Common myeloid progenitor, CD34-positive (primary cell): ENCODE measurements at places on chromosomes 16 and 17.

GRCh38 chr17:74287031-74287602 lies 13.1 kb downstream of the DNAI2 start:
- no peak for DNase-seq

GRCh38 chr17:4566785-4567184 lies 6.4 kb upstream of the GGT6 start:
- peak; percentile 38 for DNase-seq

DNA sequence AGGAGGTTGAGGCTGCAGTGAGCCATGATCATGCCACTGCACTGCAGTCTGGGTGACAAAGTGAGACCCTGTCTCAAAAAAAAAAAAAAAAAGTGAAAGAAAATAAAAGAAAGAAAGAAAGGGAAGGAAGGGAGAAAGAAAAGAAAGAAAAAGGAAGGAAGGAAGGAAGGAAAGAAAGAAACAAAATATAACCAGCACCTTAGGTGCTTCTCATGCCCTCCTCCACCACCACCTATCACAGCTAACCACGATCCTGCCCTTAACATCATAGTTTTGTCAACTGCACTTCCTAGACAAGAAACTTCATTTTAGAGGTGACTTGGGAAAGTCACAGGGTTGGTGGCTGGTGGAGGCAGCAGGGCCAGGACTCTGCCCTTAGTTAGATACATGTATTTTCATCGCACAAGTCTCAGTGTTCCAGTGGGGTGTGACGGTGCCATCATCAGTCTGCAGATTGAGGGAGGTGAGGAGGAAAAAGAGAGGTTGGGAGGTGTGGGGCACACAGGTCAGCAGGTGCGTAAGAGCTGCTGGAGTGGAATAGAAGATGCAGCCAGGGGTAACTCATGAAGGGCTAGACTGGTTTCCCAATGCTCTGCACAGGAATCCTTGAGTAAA lies 10.0 kb downstream of the SUPT4H1 start:
- no peak for DNase-seq

DNA sequence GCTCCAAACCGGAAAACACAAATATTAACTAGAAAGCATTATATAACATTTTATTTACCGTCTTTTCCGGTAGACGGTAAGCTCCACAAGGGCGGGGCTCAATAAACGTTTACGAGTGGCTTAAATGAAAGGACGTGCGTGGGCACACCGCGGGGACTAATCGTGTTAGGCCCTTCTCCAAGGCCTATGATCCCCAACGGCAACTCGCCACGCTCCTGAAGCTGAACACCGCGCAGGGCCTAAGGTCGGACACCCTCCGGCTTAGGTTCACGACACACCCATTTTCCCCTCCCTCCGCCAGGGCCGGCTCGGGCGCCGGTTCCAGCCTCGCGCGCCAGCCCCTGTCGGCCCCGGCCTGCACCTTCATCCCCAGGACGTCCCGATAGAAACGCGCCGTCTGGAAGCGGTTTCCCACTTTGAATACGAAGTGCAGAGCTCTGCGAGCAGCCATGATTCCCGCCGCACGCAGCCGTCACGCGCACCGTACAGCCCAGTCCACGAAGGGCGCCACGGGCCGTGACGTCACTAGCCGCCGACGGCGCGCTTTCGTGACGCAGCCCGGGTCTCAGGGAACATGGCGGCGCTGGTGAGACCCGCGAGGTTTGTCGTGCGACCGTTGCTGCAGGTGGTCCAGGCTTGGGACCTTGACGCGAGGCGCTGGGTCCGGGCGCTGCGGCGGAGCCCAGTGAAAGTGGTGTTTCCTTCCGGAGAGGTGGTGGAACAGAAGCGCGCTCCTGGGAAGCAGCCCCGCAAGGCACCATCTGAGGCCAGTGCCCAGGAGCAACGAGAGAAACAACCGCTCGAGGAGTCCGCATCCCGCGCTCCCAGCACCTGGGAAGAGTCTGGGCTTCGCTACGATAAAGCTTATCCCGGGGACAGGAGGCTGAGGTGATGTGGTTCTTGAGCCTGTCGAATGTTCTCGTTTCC lies at the start of the genes GLOD4 and MRM3:
GLOD4 (minus strand) TSS at position 476 of the 927 bp plus-strand sequence; CDS start at position 451, 25 bp downstream.
MRM3 (plus strand) TSS at position 549 of the 927 bp plus-strand sequence; CDS start at position 575, 26 bp downstream.
- DNase-seq: peak; percentile 91

DNA sequence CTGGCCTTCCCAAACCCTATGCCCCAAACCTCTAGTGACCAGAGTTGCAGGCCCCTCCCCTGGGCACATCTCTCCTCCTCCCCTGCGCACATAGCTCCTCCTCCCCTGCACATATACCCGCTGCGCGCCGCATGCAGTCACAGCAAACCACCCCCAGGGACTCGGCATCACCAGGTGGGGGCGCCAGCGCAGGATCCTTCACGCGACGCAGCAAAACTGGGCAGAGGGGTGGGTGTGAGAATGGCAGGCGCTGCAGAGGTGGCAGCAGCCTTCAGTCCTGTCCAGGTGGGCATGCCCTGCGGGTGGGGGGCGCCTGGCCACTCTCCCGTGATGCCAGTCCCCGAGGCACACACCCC lies 5.6 kb downstream of the CORO6 start:
- peak; percentile 94 for DNase-seq

DNA sequence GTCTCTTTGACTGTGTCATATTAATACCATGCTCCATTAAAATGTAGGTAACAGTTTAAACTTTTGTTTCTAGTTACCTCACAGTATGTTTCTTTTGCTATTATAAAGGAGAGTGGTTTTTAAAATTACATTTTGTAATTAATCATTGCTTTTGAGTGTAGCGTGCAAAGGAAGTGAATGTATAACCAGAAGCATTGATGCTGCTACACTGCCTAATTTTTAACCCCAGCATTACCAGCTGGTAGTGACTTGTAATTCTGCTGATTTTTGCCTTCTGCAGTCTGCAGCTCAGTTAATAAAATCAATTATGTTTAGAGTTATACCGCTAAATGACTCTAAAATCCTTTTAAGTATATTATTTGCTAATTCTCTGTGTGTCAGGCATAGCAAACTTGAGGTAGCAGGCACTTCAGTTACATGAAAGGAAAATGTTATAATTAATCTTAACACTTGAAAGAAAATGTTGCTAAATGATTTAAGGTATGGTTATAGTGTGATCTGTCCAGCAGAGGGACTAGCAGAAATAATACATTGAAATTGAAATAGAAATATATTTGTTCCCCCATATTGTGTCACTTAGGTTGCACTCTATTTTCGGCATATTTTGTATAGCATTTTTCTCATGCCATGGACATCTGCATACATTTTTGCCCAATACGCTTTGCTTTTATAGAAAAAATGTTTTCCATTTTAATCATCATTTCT lies 388.5 kb downstream of the CNTNAP4 start:
- no peak for DNase-seq

GRCh38 chr17:27283751-27284150 lies 10.2 kb upstream of the WSB1 start:
- no peak for DNase-seq

GRCh38 chr16:84332975-84333684 lies 35.2 kb upstream of the ATP2C2 start:
- no peak for DNase-seq

DNA sequence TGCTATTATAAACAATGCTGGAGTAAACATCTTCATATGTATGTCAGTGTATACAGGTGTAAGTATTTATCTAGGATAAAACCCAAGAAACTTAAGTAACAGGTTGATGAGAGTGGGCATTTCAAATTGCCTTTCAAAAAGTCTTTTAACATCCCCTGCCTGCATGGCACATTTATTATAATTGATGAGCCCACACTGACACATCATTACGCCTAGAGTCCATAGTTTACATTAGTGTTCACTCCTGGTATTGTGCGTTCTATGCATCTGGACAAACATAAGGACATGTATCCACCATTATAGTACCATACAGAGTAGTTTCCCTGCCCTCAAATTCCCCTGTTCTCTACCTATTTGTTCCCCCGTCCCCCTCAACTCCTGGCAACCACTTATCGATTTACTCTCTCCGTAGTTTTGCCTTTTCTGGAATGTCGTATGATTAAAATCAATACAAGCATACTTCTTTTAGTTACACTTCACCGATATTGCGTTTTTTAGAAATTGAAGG lies 53.7 kb downstream of the NACA2 start:
- no peak for DNase-seq

- DNase-seq: no peak
Measured at GRCh38 chr16:13155780-13156179, 254.4 kb downstream of the SHISA9 start.

DNA sequence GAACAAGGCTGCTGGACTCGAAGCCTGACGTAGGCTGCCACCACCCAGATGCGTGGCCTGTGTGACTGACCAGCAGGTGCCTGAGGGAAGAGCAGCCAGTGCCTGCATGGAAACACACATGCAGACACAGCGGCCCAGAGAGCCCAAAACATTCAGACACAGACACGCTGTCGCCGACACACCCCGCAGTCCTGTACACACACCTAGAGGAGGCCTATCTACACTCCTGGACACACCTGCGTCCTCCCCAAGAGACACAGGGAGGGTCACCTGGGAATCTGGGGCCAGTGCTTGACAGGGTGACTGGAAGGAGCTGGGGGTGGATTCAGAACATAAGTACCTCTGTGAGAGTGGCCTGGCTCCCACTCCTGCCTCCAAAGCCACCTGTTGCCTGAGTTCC lies 6.1 kb upstream of the TSPOAP1 start:
- DNase-seq: no peak

DNA sequence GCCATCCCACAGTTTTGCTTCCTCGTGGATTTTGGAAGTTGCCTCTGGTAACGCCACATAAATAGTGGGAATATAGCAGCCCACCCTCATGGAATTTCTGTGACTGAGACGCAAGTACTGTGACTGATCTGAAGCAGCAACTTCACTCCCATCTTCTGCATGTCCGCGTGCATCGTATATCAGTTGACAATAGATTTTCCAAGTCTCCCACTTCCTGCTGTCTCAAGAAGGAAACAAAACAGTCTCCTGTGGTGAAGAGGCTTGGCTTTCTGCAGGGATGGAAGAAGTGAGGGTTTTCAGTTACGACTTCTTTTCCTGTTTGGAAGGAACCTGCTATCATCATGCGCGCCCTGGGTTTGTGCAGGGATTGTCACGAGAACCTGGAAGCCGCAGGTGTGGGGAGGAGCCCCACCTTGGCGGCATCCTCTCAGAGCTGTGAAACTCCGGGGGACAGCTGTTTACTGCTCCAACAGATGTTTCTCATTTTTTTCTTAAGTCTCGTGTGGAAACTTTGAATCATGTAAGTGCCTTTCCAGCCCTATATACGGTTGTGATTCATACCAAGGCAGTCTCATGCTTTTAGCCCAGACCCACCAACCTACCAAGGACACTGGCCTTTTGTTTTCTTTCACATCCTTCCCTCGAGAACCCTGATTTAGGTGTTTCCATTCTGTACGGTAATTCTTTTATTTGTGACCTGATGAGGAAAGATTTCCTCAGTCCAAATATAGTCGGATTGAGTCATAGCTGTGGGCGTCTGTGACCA lies 57.5 kb downstream of the WIPI1 start:
- DNase-seq: no peak

- DNase-seq: no peak
Measured at GRCh38 chr16:55010492-55011160, 80.0 kb downstream of the IRX5 start.

GRCh38 chr16:14351647-14352046 lies 278.4 kb downstream of the PARN start:
- no peak for DNase-seq

DNA sequence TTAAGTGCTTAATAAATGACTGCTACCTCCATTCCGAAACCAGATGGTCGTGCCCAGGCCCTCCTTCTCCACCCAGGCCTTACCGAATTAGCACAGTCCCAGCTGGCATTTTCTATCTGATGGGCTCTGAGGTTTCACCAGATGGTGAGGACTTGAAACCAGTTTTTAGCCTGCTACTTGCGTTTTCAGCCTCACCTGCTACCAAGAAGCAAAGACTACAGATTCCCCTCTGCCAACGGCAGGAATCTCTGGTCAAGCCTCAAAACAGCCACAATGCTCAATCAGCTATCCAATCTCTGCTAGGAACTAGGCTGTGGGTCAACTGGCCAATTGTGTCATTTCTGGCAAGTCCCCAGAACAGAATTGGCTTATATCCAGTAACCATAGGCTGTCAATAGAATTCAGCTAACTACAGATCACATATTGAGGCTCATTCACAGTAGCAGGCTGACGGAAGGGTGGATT lies 11.7 kb downstream of the PECAM1 start:
- DNase-seq: no peak

DNA sequence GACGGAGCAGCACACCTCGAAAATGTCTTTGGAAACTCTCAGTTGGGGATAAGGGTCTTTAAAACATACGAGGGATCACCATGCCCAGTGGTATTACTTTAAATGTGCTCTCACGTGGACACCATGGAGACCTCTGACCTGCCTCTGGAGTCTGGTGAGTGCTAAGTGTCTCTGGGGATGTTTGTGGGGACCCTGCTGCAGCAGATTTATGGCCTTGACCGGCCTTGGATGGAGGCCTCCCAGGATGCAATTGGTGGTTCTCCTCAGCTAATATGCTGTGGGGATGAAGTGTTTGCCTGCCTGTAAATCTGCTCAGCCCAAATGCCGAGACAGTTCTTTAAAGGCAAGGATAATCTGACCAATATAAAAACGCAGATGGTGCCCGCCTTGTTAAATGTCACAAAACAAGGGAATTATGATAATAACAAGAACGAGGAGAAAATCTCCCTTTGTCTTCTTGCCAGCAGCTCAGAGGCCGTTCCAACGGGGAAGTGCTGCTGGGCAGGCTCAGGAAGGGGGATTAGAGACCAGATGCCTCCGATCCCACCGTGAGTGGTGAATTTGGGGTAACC lies 154.4 kb downstream of the ABCC12 start:
- DNase-seq: no peak

DNA sequence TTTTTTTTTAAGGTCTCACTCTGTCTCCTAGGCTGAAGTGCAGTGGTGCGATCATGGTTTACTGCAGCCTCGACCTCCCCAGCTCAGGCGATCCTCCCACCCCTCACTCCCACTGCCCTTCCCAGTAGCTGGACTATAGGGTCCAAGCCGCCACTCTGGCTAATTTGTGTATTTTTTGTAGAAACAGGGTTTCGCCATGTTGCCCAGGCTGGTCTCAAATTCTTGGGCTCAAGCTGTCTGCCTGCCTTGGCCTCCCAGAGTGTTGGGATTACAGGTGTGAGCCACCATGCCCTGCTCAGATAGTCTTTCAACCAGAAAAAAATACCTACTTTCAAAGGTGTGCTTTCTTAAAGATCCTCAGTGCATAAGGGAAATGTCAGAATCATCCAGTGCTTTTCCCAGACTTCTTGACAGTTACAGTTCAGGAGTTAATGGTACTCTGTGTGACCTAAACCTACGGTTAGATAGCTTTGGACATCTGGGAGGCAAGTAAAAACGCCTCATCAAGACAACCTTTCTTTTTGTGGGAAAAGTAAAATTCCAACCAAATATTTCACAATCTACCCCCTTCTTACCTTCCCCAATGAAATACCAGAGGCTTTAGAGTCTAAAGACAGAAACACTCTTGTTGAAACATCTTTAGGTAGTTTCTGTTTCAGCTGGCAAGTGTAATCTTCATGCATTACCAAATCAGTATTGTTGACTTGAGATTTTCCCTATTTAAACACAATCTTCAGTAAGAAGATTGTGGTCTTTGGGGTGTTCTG lies 6.8 kb downstream of the RSPRY1 start:
- no peak for DNase-seq

GRCh38 chr17:63647065-63647725 lies 25.0 kb downstream of the MAP3K3 start:
- DNase-seq: no peak

GRCh38 chr16:87921236-87921773 lies 15.0 kb downstream of the CA5A start:
- no peak for DNase-seq
